Progenitor cell of endocrine pancreas (in vitro differentiated cells): ENCODE measurements at places on chromosomes 4 and X.

GRCh38 chr4:119016636-119017035, 119.0 kb upstream of the MYOZ2 start:
- DNase-seq, result no peak

GRCh38 chr4:7554905-7555304, 120.2 kb upstream of the PSAPL1 start:
- no peak for DNase-seq

GRCh38 chr4:163736876-163737275, 242.4 kb downstream of the TMA16 start:
- DNase-seq, result no peak

DNA sequence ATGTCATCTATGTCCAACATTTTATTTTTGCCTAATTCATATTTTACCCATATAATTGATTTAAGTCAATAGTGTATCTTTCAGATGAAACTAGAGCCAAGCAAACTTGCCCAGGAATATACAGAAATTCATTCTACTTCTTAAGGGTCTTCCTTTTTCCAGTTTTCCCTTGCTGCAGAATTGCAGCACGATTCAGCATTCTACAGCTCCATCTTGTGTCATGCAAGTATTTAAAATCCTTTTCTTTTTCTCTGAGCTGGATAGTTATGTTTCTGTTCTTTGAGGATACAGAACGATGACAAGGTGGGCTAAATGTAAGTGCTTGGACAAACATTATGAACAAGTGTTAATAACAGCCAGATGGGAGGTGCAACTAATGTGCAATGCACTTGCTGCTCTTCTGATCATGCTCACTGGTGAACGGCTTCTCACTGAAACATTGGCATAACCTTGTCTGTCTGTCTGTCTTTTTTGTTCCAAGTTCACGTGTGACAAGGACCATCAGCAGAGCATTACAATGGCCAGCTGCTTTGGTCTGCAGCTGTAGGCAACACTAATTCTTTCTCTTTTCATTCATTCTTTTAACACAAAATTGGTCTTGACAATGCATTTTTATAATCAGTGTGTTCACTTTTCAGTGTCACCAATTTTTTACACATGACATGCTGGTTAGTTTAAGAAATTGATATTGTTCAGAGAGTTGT, 1821.7 kb downstream of the ARAP2 start:
- no peak for DNase-seq

DNA sequence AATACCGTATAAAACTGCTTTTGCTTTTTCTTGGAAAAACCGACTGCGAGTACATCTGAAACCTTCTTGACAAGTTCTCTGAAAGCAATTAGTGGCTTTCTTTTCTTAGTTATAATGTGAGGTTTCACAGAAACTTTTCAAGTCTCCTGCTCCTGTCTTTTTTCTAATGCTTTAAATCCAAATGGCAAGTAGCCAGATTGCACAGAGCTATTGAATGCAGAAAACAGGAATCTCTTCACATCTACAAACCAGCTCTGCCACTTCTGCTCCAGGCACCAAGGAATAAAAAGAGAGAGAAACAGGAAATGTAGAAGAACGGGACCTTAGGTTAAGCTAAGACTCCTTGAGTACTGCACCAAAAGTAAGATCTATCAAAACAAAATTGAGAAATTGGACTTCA, 267.3 kb upstream of the TET2 start:
- no peak for DNase-seq

- no peak for DNase-seq
These were observed 55.1 kb upstream of the F9 start for GRCh38 chrX:139475432-139475831.

GRCh38 chrX:132740316-132741123, 217.9 kb downstream of the HS6ST2 start:
- DNase-seq, result no peak

DNA sequence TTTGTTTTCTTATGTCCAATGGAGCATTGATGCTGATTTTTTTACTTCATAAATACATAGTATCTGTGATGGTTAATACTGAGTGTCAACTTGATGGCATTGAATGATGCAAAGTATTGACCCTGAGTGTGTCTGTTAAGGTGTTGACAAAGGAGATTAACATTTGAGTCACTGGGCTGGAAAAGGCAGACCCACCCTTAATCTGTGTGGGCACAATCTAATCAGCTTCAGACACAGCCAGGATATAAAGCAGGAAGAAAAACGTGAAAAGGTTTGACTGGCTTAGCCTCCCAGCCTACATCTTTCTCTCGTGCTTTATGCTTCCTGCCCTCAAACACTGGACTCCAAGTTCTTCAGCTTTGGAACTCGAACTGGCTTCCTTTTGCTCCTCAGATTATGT, 230.6 kb upstream of the SPRY1 start:
- no peak for DNase-seq

GRCh38 chr4:122378711-122379110, at the start of gene ADAD1:
Gene ADAD1, plus strand, starts transcription at chr4:122379011. Its CDS starts 1,059 bp downstream, at chr4:122380070.
- DNase-seq, result no peak

- DNase-seq, result no peak
These were observed 67.1 kb downstream of the DTHD1 start for GRCh38 chr4:36348403-36348938.

- DNase-seq, result no peak
These were observed 412.1 kb upstream of the RASGEF1B start for GRCh38 chr4:81883530-81884450.

DNA sequence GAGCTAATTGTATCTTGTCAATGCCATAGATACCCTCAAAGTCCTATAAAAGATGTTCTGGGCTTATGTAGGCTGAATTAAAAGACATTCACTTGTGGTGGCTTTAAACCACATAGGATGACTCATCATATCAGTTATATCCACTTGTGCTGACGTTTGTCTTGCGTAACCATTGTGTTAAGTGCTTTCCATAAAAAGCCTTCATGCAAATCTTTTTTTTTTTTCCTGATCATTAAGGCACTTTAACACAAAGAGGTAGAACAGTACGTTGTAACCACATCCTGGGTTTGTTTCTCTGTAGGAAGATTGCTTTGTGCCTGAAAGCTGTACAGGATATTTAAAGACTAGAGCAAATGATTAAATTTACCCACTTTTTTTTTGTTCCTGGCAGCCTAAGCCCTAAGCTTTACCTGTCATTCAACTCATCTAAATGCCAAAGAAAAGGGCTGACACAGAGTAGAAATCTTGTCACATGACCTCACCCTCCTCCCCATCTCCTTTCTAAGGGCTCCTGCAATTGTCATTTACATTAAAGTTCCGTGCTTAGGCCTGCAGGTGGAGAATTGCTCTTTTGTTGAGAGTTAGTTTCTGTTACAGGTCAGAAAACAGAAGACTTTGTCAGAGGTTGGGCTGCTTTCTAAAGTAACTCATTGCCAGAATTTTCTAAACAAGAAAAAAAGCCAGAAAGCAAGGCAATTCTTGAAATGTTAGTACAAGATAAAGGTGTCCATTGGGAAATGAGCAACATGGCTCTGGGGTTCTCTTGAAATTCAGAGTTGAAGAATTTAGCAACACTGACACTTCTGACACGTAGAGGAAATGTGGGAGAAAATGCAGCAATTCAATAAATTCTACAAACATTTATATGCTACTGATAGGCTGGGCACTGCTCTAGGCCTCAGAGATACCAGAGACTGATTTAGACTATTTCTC, 555.6 kb downstream of the PPARGC1A start:
- DNase-seq, result no peak

DNA sequence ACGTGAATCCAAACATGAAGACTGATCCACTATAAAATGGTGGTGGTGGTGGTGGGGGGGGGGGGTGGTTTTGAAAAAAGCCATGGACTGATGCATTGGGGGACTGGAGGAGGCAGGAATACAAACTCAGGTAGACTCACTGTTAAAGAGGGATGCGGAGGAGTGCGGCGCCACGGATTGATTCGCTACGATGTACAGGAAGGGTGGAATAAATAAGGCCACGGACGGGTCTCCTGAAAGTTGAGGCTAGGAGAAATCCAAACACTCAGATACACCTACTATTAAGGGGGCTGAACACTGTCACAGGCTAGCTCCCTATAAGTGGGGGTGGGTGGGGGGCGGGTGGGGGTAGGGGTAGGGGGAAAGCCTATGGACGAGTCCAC, 591 bp downstream of the ELK1 start:
- no peak for DNase-seq

GRCh38 chr4:76679691-76680090, 218.3 kb downstream of the SOWAHB start:
- DNase-seq, result no peak
